ENCODE measurements at places on chromosomes 1 and 21.
A peak's percentile ranks its signal among the peaks of the same experiment; 100 is the strongest.

DNA sequence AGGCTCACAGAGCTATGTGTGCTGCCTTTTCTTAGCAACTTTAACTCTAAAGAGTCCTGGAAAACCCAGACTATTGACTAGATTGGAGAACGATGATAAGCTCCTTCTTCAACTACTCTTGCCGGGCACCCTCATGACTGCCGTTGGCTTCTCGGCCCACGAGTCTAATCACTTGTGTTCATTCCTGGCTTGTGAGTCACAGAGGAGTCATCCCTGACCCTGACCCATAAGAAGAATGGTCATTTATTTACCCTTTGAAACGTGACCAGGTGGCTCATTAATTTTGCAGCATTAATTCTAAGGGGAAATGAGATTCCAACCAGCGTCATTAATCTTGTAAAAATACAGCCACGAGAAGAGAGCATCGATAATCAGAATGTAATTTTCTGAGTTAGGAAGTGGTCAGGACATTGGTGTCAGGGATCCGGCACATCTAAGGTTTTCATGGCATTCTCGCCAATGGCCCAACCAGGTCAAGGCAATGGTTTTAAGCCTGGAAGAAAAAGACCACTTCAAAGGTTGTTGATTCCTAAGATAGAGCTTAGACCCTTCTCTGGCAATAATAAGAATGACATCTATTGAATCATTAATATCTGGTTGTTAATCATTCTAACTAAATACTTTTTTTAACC, 183.6 kb upstream of the RUNX1 start:
- no peak for DNase-seq

GRCh38 chr1:208476846-208477170, 232.6 kb upstream of the PLXNA2 start:
- no peak for DNase-seq

DNA sequence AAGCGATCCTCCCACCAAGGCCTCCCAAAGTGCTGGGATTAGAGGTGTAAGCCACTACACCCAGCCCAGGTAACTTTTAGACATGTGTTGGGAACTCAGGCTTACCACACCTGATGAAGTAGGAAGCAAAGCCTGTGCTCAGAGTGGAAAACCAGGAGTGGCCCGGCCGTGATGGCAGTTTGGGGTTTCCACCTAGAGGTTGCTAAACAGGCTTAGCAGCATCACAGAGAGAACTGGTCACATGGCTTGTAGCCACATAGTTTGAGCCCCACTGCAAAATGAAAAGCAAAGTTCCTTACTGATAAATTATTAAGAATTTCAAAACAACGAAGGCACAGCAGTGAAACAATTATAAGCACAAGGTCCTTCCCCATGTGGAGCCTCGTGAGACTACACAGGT, 142.6 kb upstream of the CXADR start:
- no peak for DNase-seq

- no peak for DNase-seq
Measured at GRCh38 chr1:161486806-161487741, 18.2 kb upstream of the FCGR2A start.

DNA sequence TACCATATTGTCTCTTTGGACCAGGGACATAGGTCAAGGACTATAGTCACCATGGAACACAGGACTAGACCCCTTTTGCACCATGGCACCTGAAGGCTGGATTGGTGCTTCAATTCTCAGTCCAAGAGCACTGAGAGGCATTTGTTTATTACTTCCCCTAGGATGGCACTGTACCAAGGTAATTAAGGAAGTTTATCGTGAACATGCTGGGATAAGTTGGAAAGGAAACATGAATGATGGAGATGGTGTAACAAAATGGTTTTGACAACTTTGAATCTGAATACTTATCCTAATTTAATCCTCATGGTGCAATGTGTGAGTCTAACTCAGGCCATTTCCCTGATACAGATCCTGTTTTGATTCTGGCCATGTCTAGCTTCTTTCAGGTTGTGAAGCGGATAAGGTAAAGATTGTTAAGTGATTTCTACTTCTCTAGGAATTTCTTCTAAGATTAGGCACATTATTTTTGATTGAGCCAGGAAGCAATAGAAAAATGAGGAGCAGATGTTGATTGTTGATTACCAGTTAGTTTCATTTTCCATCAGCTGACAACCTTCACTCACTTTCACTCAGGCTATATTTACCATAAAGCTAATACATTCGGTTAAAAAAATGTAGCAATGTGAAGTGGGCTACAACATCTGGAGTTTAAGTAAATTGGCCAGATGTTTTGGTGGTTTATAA, 37.3 kb upstream of the SIPA1L2 start:
- DNase-seq, result no peak

GRCh38 chr1:28602536-28603439, 10.7 kb downstream of the RAB42 start:
- DNase-seq, result no peak

DNA sequence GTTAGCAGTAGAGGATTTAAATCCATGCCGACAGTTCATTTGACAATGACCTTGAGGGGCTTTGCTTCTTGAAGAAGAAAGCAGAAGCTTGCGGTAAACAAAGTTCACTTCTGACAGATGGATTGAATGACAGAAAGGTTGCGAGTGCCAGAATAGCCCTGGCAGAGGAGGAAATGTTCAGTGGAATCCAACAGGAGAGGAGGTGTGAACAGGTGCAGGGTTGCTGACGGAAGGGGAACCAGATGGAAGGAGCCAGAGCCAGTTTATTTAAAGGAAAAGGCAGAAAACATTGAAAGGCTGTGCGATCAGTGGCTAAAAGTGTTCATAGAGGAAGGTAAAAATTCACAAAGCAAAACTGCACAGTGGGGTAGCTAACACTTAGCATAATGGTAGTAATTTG, 141.0 kb downstream of the SDCCAG8 start:
- DNase-seq, result no peak

DNA sequence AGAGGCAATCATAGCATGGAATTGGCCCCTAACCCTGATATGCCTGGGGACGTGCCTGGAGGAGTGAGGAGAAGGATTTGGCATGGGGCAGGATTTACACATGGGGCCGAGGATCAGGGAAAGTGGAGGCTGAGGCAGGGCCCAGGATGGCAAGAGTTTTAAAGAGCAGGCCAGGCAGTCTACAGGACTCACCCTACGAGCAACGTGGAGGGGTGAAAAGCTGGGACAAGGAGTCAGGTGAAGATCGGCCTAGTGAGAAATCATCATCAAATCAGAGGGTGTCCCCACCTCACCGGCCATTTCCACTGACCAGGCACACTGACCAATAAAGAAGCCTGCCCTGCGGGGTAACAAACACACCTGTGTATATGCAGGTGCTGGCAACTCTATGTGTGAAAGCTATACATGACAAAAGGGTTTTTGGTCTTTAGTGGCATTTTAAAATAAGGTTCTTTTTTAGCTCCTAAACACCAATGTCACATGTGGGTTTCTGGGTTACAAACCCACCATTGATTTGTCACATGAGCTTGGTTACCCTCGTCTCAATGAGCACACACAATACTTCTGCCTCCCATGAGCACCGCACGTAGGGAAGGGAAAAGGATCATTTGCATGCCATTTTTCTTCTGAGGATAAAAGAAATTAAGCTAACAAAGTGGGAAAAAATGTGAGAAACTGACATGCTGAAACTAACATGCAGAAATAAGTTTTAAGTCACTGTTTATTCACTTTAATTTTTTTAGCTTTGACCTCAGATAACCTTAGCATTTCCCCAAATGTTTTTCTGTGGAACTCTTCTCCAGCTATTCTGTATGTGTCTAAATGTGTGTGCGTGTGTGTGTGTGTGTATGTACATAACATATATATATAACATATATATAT, 168.1 kb upstream of the EDN2 start:
- DNase-seq, result no peak

- DNase-seq, result peak; percentile 53
Measured at GRCh38 chr1:247639381-247639981, 34.1 kb downstream of the OR2G3 start.

DNA sequence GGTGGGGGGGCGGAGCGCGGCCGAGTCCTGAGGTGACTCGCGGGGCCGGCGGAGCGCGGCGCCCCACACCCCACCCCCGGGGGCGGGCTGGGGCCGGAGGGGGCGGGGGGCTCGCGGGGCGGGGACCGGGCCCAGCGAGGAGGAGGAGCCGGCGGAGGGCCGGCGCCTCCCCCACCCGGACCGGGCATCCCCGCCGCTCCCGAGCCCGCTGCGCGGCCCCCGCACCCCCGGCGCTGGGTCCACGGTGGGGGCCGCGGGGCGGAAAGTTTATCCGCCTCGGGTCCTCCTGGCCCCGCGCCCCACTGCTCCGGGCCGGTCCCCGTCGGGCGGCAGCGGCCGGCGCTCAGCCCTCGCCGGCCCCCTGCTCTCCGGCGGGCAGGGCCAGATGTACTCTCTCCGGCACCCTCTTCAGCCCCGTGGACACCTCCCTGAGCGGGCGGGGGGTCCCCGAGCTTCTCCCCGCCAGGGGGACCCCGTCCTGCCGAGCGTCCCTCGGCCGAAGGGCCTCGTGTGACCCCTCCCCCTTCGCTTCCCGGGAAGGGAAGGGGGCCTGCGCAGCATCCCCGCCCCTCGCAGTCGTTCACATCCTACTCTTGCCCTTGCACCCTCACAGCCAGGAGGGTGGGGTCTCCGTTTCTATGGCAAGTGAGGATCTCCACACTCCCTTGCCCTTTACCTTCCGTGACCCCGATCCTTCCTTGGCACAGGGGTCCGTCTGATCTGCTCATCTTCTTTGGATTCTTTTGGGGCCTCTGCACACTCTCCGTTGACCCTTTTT, 663 bp downstream of the CAMTA1 start:
- peak; percentile 65 for DNase-seq

GRCh38 chr1:243550276-243550675, 294.4 kb downstream of the SDCCAG8 start:
- no peak for DNase-seq

GRCh38 chr1:11880181-11880575, 21.4 kb upstream of the NPPB start:
- DNase-seq, result no peak

DNA sequence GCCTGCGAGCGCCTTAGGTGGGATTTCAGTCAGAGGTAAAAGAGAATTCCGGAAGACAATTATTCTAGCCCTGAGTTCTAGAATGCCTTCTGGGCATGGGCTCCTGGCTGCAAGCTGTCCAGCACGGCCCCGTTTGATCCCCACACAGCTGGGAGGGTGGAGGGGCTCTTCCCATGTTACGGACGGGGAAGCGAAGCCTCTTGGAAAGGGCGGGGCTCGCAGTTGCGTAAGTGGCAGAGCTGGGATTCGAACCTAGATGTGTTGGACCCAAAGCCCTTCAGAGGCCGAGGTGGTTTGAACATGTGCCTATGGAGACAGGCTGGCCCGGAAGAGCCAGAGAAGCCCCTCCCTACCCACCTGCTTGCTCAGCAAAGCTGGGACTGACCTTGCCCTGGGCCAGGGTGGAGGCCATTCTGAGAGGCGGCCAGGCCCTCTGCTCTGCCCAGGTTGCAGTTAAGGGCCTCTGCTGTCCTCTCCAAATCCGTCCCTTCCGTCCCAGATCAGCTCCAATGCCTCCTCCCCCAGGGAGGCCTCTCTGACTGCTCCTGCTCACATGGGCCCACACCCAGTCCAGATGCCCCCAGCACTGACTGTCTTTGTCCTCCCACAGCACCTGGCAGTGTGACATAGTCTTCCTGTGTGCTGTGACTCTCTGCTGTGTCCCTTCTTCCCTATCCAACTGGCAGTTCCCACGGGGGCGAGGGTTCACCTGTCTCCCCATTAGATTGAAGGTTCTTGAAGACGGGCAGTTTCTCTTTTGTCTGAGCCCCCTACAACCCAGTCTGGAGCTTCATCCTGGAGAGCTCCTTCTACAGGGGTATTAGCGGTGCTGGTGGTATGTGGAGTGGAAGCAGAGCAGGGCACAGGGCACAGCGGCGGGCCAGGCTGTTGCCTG, 1.2 kb upstream of the HSPB7 start:
- DNase-seq, result no peak

- DNase-seq, result no peak
Measured at GRCh38 chr1:10865518-10866320, 69.3 kb upstream of the CASZ1 start.

DNA sequence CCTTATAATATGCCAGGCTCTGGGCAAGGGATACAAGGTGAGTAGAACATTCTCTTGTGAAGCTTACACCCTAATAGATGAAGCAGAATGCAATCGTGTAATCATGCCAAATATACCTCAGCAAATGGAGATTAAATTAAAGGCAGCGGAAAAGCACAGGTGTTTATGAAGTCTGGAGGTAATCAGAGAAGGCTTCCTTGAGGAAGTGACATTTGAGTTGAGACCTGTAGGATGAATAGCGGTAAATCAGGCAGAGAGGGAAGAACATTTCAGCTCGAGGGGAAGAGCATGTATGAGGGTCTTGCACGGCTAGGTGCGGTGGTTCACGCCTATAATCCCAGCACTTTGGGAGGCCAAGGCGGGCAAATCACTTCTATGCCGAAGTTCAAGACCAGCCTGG, 13.5 kb downstream of the E2F2 start:
- DNase-seq, result no peak

GRCh38 chr1:77845951-77846350, 42.5 kb upstream of the NEXN start:
- no peak for DNase-seq

DNA sequence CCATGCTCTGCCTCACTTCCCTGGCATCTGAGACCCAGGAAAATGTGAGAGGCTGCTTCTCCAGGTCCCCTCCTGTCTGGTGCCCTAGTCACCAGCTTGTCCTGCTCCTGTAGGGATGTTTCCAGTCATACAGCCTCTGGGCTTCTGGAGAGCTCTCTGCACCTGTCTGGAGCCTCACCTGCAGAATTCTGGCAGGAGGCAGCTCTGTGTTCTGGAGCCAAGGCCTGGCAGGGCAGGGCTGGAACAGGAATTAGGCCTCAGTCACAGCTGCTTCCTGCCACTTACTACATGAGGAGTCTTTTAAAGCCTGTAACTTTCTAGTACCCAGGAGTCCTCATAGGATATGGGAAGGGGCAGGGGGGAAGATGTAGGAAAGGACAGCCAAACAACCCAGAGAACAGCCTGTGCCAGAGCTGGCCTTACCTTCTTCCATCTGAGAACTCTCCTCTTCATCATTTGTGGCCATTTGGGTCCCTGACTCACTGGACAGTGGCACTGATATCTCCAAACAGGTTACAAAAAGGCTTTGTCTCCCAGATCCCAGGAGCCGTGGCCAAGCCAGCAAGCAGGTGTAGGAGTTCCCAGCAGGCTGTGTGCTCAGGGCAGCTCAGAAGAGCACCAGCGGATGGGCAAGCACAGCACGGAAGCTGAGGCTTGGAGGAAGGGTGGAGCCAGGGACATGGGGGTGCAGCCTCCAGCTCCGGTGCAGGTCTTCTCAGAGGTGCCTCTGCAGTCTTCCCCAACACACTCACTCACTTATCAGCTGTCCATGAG, 31.4 kb upstream of the ARTN start:
- DNase-seq, result no peak

GRCh38 chr21:45592208-45592619, 50.0 kb upstream of the SLC19A1 start:
- DNase-seq, result peak; percentile 52

DNA sequence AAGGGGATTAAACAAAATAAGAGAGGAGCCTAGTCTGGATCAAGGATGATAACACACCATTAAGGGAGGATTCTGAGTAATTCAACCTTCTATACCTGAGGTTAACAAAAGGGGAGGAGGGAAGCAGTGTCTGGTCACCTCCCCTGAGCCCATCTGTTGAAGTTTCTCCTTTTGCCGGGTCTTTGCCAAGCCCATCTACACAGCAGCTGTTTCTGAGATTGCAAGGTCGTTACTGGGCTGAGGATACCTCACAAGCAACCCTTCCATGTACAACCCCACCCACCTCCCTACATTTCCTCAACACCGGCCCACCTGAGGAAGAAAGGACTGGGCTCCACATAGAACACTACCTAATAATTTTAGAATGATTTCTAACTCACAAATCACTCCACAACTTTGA, 26.3 kb downstream of the LRRC52 start:
- DNase-seq, result no peak

- peak; percentile 87 for DNase-seq
Measured at GRCh38 chr21:35026617-35027562, 22.2 kb downstream of the RUNX1 start.

Measured in activated naive CD8-positive, alpha-beta T cell treated with anti-CD3 and anti-CD28 coated beads, Interleukin-2, amount 10 ng/mL, durations not matched to agents 7 days and 5 days (primary cell).